ENCODE measurements at places on chromosomes 1 and 21.

DNA sequence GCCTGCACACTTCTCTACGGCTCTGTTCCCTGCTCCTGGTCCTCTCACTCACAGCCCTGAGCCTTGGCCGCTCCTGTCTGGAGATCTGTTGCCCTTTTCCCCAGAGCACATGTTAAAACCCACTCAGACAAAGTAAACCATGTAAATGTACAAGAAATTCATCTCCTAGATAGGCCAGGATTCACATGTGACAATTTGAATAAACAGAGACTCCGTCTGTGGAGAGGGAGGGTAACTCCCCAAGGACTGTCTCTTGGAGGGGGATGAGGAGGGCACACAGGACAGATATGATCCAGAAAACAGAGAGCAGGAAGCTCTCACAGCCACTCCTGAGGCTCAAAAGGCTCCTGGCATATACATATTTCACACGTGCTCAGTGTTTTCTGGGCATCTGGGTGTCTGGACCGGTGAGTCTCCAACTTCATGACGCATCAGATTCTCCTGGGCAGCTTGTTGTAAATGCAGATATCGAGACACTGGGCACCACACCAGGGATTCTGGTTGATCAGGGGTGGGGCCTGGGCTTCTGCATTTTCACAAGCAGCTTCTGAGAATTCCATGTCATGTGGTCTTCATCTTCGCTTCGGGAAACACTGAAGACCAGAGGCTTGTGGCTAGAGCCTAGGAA is 6.4 kb upstream of the KAZN start:
- peaks cover 9% of the 10 kb centered on the region for H3K27me3 ChIP-seq
- no peak for DNase-seq
- H3K27ac ChIP-seq: no peak overlapping the region
- no peak overlapping the region for H3K4me3 ChIP-seq

GRCh38 chr1:110086961-110087360 is 16.5 kb upstream of the ALX3 start:
- peaks cover 56% of the 10 kb centered on the region for H3K27me3 ChIP-seq
- H3K4me1 ChIP-seq: peaks cover 10% of the 10 kb centered on the region
- H3K36me3 ChIP-seq: no peaks in the 10 kb centered on the region
- no peak overlapping the region for H3K4me3 ChIP-seq
- H3K27ac ChIP-seq: no peak overlapping the region

DNA sequence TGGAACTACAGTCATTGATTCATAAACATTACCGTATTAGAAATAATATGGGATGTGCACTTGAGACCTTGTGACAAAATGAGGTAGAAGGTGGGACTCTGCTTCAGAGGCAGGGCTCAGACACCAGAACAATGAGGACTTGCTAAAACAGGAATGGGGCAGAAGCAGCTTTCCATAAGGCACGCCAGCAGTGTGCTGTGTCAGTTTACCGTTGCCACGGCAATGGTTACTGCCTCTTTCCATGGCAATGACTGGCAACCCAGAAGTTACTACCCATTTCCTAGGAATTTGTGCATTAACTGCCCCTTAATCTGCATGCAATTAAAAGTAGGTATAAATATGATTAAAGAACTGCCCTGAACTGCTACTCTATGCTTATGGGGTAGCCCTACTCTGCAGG is 169.0 kb downstream of the CHRM3 start:
- H3K36me3 ChIP-seq: no peaks in the 10 kb centered on the region
- H3K27ac ChIP-seq: no peak overlapping the region
- H3K4me3 ChIP-seq: no peak overlapping the region
- DNase-seq: no peak

DNA sequence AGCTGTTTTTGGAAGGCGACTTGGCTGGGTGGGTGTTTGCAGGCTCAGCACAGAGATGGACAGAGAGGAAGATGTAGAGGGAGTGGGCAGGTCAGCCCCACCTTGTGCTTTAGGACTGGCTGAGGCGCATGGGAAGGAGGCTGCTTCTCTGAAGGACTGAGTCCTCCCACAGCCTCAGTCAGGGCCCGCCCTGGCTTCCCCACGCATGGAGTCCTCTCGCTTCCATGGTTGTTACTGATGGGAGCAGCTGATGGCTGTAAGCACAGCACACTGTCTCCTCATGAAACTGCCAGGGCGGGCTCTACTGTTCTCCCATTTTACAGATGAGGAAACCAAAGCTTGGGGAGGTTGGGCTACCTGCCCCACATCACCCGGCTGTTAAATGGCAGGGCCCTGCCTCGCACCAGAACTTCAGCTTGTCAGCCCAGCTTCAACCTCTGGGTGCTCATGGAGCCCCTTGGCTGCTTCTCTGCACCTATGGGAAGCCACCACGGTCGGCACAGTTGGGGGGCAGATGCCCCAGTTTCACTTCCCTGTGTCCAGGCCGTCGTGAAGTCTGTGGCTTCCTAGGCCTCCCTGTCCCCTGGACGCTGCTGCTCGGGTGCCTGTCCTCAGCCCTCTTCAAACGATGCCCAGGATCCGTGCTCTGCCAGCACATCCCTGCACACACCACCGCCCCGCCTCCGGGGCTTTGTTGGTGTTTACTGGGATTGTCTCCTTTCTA is 2.4 kb downstream of the TMEM201 start:
- H3K36me3 ChIP-seq: peaks cover 6% of the 10 kb centered on the region
- H3K4me3 ChIP-seq: peak overlapping the region; percentile 82
- no peak overlapping the region for H3K27ac ChIP-seq
- DNase-seq: no peak
- H3K4me1 ChIP-seq: peaks cover 20% of the 10 kb centered on the region

GRCh38 chr21:20999659-21000058 is 1.4 kb downstream of the NCAM2 start:
- peaks cover 33% of the 10 kb centered on the region for H3K27me3 ChIP-seq
- DNase-seq: no peak
- H3K27ac ChIP-seq: no peak overlapping the region
- H3K4me1 ChIP-seq: peaks cover 6% of the 10 kb centered on the region
- H3K4me3 ChIP-seq: no peak overlapping the region
- no peaks in the 10 kb centered on the region for H3K36me3 ChIP-seq

Data from activated T-helper 2 cell treated with anti-CD3 and anti-CD28 coated beads, Interferon-gamma antibody, Interleukin-2, Interleukin-4, amounts not matched to agents 10 μg/mL and 5 μg/mL and 100 μg/mL, durations not matched to agents 14 hours and 24 hours and 36 hours (primary cell).